MCF 10A (cell line): ENCODE measurements at places on chromosomes 11 and 22.

GRCh38 chr11:86196085-86196696 is 48.4 kb upstream of the EED start:
- DNase-seq = no peak

- no peak for DNase-seq
These were observed 45.2 kb upstream of the LINC01488 start for GRCh38 chr11:69436041-69436982.

GRCh38 chr11:86476109-86476861 is 101.6 kb downstream of the CCDC81 start:
- DNase-seq = no peak

- DNase-seq = no peak
These were observed 2.1 kb upstream of the GSTP1 start for GRCh38 chr11:67581469-67581868.

DNA sequence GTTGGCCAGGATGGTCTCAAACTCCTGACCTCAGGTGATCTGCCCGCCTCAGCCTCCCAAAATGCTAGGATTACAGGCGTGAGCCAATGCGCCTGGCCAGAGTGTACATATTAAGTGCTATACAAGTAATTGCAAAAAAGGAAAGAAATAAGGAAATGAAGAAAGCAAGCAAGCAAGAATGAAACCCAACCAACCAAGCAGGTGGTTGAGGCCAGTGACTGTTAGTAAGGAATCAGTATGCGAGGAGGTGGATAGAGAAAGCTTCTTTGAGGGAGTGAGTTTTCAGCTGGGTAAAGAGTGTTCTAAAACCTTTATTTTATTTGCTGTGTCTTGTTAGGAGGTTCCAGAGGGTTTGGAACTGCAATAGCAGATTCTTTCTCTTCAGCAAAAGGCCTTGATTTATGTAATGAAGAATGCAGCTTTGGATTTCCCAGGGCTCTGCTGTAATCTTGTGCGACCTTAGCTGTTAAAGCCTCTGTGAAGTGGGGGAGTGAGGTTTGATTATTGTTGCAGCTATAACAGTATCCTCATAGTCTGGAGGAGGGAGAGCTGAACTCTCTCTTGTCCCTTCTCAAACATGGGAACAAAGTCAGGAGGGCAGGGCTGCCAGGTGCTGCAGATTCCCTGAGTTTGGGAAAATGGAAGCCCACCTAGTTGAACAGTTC is 5.7 kb downstream of the AMPD3 start:
- no peak for DNase-seq

DNA sequence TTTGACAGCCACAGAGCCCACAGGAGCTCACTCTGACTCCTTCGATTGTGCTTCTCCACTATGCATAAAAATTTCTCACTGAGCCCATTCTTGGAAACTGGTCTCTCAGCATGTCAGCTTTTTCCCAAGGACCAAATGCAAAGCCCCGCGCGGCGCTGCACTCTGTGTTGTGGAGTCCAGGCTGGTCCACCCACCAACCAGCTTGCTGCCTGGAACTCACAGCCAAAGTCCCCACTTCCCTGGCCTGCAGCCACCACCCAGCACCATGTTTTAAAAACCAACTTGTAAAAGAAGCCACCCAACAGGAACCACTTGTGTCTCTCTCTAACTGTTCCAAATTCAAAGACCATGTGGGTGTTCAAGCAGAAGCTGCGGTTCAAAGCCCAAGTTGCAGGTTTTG is 124.4 kb downstream of the SPATA19 start:
- no peak for DNase-seq

- DNase-seq = no peak
These were observed 182.3 kb upstream of the ANO3 start for GRCh38 chr11:26149585-26149984.

GRCh38 chr11:86877503-86877902 is 77.2 kb downstream of the PRSS23 start:
- DNase-seq = no peak

DNA sequence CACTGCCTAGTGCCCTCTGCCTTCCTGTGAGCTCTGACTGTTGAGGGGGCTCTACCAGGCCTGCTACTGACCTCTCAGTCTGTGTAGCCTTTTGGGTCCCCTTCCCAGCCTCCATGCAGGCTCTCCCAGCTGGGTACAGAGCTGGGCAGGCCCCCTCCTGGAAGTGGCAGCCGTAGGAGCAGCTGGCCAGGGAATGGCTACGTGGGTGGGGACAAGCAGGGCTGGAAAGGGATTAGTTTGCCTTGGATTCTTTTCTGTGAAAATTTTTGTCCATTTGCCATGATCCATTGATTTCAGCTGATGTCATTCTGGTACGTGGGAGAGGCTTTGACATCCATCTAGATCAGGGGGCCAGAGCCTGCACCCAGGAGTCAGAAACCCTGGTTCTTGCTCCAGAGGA is 23.9 kb upstream of the NECTIN1 start:
- no peak for DNase-seq

DNA sequence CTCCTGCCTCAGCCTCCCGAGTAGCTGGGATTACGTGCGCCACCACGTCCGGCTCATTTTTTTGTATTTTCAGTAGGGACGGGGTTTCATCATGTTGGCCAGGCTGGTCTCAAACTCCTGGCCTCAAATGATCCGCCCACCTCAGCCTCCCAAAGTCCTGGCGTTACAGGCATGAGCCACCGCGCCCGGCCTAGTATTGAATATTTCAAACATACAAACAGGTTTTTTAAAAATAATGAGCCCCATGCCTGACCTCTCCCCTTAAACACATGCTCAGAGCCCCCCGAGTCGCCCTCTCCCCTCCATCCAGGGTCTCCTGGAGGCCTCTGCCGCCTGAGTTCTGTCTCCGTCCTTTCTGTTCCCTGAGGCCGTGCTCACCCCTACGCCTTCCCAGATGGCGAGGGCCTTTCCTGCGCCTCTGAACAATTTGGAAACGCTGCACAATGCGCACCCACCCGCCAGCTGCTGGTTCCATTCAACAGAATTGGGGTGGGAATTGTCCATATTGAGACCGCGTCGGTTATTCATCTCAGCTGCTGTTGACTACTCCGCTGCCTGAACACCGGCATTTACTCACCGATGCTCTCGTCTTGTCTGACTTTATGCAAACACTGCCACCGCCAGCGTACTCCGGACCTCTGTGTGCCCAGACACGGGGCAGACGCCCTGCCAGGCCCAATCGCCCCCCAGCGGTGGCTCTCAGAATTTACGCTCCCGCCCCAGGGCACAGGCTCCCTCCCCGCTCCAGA is 13.6 kb upstream of the RNH1 start:
- no peak for DNase-seq
